ENCODE measurements at places on chromosomes 16 and 17.

DNA sequence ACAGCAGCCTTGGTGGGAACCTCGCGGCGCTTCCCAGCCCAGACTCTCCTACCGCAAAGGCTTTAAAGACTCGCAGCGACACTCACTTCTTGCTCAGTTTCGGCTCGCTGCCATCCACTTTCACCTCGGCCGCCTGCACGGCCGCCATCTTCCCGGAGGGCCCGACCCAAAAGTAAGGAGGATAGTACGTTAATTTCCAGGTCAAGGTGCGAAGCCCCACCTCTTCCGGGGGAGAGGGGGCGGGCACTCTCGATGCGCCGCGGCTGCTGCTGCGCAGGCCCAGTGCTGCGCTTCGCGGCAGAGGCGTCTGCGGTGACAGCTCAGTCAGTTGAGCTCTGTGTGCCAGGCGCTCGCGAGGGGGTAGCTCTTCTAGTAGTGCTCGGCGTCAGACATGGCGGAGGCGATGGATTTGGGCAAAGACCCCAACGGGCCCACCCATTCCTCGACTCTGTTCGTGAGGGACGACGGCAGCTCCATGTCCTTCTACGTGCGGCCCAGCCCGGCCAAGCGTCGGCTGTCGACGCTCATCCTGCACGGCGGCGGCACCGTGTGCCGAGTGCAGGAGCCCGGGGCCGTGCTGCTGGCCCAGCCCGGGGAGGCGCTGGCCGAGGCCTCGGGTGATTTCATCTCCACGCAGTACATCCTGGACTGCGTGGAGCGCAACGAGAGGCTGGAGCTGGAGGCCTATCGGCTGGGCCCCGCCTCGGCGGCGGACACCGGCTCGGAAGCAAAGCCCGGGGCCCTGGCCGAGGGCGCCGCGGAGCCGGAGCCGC lies at the start of the genes KARS1 and TERF2IP:
KARS1 (minus strand) TSS at position 174 of the 773 bp plus-strand sequence; CDS start at position 148, 26 bp downstream.
TERF2IP (plus strand) TSS at position 282 of the 773 bp plus-strand sequence; CDS start at position 392, 110 bp downstream.
- DNase-seq: peak; percentile 92

DNA sequence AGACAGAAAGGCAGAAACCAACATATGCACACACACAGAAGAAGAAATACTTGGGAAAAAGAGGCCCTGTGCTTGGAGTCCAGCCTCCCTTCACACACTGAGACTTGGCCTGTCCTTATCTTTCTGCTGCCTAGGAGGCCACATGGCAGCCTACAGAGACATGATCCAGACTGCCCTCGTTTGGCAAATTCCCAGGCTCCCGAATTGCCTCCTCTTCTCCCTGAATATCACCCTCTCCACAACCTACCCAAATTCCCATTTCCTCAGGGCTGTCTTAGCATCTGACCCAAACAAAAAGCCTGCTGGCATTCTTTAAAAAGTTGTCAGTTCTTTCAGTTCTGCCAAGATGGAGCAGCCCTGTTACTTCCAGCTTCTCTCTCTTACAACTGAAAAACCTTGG lies 59.8 kb downstream of the DNAH17 start:
- DNase-seq: no peak

DNA sequence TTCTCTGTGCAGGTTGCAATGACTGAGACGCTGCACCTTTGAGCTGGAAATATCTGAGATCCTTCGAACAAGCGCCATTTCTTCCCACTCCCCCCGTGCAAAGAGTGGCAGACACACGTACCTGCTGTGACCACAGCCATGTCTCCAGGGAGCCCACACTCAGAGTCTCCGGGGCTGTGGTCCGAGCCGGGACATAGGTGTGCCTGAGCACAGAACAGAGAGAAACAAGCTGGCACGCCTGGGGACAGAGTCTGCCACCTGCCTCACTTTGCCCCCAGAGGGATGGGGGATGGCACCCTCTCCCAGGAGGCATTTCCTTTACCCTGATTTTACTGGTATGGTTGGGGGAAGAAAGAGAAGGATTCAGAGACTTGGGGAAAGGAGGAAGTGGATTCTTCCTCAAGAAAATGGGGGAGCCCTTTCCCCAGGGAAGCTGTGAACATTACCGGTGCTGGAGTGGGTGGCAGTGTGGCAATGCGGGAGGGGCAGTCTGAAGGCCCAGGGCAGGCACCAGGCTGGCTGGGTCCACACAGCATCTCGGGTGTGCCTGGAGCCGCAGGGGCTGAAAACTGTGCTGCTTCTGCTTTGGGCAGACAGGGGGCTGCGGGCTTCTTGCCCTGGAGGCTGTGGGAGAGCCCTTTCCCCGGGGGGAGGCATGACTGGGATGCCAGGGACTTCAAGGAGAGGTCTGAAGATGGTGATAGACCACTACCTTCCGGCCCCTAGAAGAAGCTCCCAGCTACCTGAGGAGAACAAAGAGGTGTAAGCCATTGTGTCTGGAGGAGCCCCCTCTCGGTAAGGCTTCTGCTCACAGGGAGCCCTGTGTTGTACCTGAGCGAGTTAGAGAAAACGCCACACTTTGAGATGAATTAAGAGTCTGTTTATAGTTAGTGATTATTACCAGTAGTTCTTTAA lies 6.6 kb upstream of the PIK3R6 start:
- DNase-seq: no peak

DNA sequence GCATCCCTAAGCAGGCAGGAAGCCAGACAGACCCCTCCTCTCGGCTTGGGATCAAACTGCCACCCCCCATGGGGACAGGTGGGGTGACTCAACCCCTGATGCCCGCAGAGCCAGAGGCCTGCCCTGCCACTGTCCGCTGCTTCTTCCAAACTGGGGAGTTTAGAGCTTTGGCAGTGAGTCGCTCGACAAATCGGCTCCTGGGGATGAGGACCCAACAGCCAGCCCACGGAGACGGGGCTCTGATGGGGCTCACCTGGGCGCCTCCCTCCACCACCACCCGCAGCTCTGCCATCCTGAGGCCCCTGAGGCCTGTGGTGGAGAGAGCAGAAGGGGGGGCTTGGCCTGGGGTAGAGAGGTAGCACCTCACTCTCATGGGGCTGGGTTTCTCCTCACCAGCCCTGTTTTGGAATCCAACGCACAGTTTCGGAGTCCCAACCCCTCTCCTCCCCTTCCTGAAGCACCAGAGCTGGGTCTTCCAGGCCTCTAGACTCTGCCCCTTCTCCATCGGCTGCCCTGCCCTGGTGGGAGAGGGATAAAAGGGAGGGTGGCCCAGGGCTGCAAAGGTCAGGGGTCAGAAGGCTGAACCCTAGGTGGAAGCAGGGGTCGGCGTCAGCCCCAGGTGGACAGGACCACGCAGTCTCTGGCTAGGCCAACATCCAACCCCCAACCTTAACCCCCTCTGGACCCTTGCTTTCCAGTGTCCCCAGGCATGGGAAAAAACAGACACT lies 5.8 kb downstream of the PRSS22 start:
- DNase-seq: no peak

DNA sequence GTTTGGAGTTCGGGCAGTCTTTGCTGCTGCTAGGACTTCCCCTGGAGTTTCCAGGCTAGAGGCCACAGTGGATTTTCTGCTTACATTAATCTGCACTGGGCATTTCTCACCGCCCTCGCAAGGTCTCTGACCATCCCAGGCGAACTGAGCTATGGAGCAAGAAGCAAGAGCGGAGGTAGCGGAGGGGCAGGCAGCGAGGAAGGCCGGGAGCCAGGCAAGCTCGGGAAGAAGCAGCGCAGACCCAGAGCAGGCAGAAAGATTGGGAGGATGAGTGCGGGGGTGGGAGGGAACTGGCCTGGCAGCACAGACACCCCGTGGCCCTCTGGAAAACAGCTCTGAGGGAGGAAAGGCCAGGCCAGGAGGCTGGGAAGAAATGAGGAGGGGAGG lies 3.8 kb downstream of the COTL1 start:
- no peak for DNase-seq

All from stimulated activated CD8-positive, alpha-beta memory T cell treated with anti-CD3 and anti-CD28 coated beads, Interleukin-12 subunit alpha, Interleukin-12 subunit beta, amount 100 ng/mL, for 1 hour (primary cell).